Neural crest cell (in vitro differentiated cells): ENCODE measurements at places on chromosomes 7 and 10.

GRCh38 chr10:21889477-21890275, 113.9 kb downstream of the DNAJC1 start:
- no peak for DNase-seq

DNA sequence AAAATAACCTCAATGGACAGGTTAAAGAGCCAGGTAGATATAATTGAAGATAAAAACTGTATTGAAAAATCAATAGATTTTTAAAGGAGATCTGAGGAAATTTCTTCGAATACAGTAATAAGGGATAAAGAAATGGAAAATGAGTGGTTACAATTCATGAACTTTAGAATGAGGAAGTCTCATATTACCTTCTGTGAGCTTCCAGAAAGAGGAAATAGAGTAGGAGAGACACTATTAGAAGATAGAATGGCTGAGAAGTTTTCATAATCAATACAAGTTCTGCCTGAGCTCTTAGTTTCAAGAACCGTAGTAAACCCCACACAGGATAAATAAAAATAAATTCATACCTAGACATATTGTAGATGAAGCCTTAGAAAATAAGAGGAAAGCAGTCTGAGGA, 11.5 kb downstream of the SDK1 start:
- no peak for DNase-seq

GRCh38 chr10:60425392-60426110, 35.9 kb upstream of the ANK3 start:
- DNase-seq: no peak

GRCh38 chr10:9950070-9950469, 1067.6 kb upstream of the CELF2 start:
- no peak for DNase-seq

DNA sequence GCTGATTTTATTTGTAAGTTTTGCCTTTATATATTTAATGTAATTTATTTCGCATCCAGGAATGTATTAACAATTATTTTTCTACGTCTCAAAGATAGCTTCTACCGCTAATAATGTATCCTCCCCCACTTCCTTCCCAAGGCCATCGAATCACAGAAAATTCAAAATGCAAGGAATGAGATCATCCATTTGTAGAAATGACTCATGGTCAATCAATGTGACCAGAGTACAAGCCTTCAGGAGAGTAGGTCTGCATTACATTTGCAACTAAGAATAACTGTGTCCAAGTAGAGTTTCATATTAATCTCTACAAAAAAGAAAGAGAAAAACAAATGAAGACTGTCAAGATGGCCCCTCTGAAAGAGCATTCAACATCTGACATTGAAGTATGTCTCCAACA, 205.9 kb upstream of the PHF14 start:
- no peak for DNase-seq

DNA sequence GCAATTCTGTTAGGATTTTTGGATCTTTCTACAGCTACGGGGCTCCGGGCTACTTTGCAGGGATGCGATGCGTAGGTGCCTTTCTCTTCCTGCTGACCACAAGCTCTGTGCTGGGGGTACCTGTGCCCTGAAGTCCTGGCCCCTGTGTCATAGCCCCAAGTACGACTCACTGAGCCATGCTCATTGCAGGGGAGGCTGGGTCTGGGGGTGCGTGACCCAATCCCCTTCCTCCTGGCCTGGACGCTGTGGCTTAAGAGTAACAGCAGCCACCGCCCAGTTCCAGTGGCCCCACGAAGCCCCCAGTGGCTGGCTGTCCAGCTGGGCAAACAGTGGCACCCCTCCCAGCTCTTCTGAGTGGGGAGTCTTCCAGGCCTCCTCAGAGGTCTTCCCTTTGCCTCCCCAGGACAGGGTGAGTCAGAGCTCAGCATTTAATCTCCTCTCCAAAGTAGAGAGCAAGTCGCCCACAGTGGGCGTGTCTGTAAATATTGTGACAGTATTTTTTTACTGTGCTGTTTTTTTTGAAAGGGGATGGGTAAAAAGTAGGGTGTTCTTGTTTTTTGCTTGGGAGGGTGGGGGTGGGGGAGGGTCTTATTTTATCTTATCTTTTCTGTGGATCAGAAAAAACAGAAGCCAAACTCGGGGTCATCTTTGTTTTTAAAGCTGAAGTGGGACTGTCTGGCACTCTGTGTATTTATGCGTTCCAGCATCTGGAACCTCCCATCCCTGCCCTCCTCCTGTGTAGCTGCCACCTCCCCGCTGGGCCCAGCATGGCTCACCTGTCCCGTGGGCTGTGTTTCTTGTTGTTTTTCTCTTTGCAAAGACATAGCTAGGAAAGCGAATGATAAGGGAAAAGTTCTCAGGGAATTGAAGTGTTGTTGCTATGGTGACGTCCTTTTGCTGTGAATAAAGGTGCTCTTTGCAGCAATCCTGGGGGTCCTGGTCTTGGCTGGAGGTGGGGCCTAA, 8.2 kb downstream of the LFNG start:
- DNase-seq: no peak

- no peak for DNase-seq
Measured at GRCh38 chr10:87603196-87603595, 56.5 kb upstream of the PAPSS2 start.

DNA sequence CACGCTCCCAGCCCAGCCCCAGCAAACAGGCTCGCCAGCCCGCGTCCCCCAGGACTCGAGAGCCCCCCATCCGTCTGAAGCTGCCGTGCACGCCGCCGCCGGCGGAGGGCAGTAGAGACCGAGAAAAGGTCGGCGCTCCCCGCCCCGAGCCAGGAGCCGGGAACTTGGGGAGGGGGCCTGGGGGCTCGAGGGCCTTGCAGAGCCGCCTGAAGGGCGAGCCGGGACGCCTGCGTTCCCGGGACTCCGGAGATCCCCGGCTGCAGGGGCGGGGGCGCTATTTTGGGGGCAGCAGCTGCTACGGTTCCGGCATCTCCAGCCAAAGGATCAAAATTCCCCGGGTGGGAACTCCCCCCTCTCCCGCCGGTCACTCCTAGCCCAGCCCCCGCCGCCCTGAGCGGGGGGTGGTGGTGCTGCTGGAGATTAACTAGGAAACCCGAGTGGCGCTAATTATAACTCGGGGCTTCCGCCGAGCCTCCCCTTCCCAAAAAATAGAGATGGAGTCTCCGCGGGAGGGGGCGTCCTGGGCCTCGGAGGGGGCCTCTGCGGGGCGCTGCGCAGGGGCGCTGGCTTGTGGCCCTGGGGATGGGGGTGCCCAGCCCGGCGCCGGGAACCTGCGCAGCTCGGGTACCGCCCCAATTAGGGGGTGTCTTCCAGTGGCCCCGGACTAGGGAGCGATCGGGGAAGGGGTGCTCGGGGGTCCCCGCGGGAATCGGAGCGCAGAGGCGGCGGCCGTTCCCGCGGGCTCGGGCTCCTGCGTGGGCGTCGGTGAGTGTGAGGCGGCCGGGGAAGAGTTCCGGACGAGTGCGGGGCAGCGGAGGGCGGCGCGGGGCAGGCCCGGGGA, 608 bp downstream of the ACHE start:
- DNase-seq: peak; percentile 87

DNA sequence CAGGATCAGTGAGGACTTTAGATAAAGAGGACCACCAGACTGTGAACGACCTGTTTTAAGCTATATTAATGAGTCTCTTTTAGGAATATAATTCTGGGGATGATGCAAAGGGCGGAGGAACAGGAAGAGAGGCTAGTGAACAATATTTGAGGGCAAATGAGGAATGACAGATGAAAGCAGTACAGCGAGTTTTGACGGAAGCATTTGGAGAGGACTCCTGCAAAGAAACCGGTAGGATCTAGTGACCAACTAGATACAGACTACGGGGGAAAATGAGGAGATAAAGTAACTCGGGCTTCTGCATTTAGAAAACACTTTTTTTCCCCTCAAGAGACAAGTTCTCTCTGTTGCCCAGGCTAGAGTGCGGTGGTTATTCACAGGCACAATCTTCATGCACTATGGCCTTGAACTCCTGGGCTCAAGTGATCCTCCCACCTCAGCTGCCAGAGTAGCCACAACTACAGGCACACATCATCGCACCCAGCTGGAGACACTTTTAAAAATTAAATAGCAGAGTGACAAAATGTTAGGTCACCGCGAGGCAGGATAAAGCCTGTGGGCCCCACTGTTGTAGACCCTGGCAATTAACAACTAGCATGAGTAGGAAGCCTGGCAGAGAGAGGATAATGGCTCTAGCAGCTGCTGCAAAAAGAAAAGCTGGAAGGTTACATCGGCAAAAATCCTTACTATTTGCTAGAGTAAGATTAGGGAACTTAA, 143.2 kb downstream of the SRPK2 start:
- no peak for DNase-seq

DNA sequence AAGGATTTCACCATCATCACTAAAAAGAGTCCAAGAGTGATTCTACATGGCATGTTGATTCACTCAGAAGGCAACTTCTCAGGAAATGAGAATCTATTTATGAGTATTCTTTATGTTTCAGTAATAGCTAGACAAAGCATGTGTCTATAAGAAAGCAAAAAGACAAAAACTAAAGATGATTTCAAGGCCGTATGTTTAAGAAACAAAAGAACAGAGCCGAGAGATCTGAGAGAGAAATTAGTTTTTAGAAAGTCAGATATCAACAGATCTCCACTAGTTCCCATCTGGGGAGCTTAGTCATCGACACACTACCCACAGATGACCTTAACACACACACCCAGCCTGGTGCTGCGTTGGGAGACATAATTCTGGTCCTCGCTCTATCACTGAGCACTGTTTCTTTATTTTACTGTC, 21.0 kb downstream of the PIP4K2A start:
- DNase-seq: no peak

GRCh38 chr10:117226813-117227451, 14.0 kb upstream of the SLC18A2 start:
- no peak for DNase-seq

DNA sequence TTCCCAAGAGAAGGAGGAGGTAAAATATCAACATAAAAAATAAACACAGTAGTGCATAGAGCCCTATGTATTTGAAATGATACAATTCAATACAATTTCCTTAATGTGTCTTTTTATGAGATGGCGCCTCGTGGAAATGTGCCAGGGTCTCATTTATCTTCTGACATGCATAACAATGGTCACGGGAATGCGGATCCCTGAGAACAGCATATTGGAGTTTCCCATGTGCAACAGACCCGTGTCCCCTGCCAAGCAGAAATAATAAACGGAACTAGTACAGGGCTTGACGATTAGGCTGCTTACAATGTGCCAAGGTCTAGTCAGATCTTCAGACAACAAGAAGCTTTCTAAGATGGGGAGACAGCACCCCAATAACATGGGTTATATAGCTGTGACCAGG, 217.9 kb downstream of the ARHGAP21 start:
- no peak for DNase-seq

DNA sequence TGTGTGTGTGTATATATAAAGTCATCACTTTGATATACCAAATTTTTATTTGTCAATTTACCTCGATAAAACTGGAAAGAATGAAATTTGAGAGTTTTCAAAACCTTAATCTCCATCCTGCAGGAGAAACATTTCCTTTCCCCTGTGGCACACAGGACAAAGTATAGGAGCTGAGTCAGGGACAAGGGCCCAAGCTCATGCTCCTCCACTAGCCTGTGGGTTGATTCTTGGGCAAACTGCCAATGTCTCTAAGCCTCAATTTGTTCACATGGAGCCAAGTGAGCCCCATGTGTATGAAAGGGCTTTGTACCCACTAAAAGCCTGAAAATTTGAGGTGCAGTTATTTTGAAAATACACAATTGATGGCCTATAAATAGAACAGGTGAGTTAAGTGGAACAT, 60.3 kb upstream of the IL6 start:
- no peak for DNase-seq

GRCh38 chr7:35241884-35242283, 12.0 kb downstream of the TBX20 start:
- DNase-seq: no peak

- no peak for DNase-seq
Measured at GRCh38 chr10:104074505-104074904, 11.2 kb downstream of the COL17A1 start.

- DNase-seq: no peak
Measured at GRCh38 chr7:146090023-146090645, 26.5 kb upstream of the CNTNAP2 start.

- DNase-seq: no peak
Measured at GRCh38 chr7:18520450-18521235, 25.1 kb downstream of the HDAC9 start.

GRCh38 chr10:6255548-6256061, 52.9 kb downstream of the PFKFB3 start:
- DNase-seq: no peak

DNA sequence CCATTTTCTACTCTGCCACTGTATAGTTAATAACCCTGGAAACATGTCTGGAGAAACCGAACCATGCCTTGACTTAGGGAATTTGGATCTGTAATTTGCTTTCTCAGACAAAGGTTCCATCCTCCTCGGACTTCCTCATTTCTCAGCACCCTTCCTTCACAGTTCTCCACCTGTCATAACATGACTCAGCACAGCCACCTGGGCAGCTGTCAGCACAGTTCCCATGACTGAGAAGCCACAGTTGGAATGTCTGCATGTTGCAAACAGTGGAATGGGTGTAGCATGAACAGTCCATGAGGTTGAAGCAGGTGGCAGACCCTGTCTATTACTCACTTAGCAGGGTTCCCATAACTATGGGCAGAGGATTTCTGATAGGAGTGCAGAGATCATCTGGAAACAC, 634 bp upstream of the OR9A4 start:
- DNase-seq: no peak

GRCh38 chr7:116610210-116610609, 61.8 kb upstream of the MET start:
- no peak for DNase-seq

- DNase-seq: no peak
Measured at GRCh38 chr7:12896316-12896715, 208.9 kb downstream of the ARL4A start.

DNA sequence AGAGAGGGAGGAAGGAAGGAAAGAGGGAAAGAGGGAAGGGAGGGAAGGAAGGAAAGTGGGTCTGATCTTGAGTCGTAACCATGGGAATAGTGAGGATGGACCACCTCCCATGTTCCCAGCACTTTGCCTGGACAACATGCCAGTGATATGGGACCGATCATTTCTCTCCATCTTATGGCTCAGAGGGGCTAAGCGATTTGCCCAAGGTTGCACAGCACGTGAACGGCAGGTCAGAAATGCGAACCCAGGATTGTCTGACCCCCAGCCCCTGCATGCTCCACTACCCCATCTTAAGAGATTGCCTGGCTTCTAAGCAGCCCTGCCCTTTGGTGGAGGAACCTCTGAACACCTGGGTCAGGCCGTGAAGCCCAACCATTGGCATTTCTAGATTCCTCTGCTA, 109.0 kb upstream of the CARD11 start:
- no peak for DNase-seq
